ENCODE measurements at places on chromosomes 1 and 21. TPM values are rescaled to one million over a fixed set of nuclear protein-coding genes. Genes with fewer than 3 reads are reported as not detected.

The ESRRG gene
- polyA plus RNA-seq, result 0.08 TPM

DNA sequence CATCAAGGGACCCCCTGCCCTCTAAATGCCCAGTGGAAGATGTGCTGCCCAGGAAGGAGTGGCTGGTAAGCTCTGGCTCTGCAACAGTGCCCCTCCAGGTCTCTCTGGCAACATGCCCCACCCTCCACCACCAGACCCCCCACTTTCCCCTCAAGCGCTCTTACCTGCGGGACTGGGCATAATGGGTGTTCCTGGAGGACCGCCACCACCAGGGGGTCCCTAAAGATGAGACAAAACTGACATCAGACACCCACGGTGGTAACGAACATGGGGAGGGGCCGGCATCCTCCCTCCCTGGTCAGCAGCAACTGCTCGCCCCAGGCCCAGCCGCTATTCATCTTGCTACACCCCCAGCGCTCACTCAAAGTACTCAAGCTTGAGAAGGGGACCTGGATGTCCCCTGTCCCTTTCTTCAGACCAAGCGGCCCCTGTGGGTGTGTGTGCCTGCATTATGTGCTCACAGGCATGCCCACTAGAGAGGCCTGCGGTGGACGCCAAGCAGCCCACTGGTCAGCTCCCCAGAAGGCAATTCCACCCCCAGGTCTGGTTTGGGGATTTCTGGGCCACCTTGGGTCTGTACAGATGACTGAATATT is 40.9 kb downstream of the MRPL37 start:
- peaks cover 4% of the 10 kb centered on the region for H3K36me3 ChIP-seq
- no peak overlapping the region for H3K4me3 ChIP-seq
- no peak overlapping the region for H3K27ac ChIP-seq
- no peak for DNase-seq

GRCh38 chr1:196638466-196638865 is 13.4 kb upstream of the CFH start:
- no peaks in the 10 kb centered on the region for H3K36me3 ChIP-seq
- no peak overlapping the region for H3K4me3 ChIP-seq
- H3K4me1 ChIP-seq, result no peaks in the 10 kb centered on the region
- H3K27ac ChIP-seq, result no peak overlapping the region
- no peak for DNase-seq

DNA sequence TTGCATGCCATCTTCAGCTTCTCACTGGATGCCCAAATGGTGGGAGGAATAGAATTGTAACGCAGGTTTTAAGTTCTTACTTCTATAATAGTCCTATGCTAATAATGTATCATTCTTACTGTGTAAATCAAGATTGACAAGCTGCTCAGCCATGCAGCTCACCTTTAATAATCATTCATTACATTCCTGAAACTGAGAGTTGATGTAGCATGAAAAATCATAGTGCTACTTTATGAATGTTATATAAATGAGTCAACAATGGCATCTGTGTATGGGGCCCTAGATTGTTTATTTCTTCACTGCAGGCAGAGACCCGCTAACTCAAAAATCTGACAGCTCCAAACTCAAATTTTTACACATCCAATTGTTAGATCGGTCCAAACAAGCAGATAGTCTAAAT is 34.4 kb downstream of the FH start:
- no peak overlapping the region for H3K27ac ChIP-seq
- H3K27me3 ChIP-seq, result no peaks in the 10 kb centered on the region
- no peak overlapping the region for H3K4me3 ChIP-seq
- H3K4me1 ChIP-seq, result peaks cover 13% of the 10 kb centered on the region
- no peaks in the 10 kb centered on the region for H3K36me3 ChIP-seq
- DNase-seq, result no peak

DNA sequence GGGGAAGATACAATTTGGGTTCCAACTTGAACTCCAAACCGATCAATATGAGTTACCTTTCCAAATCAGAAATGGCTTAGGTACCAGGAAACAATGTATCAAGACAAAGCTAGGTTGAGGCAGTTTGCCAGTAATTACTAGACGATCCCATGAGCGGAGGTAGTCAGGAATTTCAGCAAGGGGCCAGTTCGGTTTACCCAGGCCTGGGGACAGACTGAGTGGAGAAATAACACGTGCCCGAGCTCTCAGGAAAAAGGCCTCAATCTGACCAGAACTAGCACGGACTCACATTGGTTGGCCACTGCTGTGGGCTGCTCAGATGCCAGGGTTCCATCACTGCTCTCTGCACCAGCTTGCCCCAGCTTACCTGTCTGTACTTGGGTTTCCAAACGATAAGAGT is 15.3 kb downstream of the CLSTN1 start:
- peak overlapping the region; percentile 61 for H3K27ac ChIP-seq
- no peaks in the 10 kb centered on the region for H3K27me3 ChIP-seq

GRCh38 chr1:101257500-101258325 is 20.9 kb downstream of the S1PR1 start:
- no peaks in the 10 kb centered on the region for H3K27me3 ChIP-seq
- H3K36me3 ChIP-seq, result no peaks in the 10 kb centered on the region
- DNase-seq, result no peak
- H3K4me3 ChIP-seq, result no peak overlapping the region

The RAP1GAP gene
- 1.6 TPM for polyA plus RNA-seq

The AIM2 gene
- 0.17 TPM for polyA plus RNA-seq

GRCh38 chr1:184622136-184622823 is 132.4 kb downstream of the EDEM3 start:
- H3K4me1 ChIP-seq, result peaks cover 41% of the 10 kb centered on the region
- no peak overlapping the region for H3K4me3 ChIP-seq
- H3K27ac ChIP-seq, result no peak overlapping the region
- no peaks in the 10 kb centered on the region for H3K27me3 ChIP-seq
- peaks cover 2% of the 10 kb centered on the region for H3K36me3 ChIP-seq

The CFAP74 gene
- not detected for polyA plus RNA-seq

The EFHD2 gene
- polyA plus RNA-seq, result 45.6 TPM

- H3K27me3 ChIP-seq, result peaks cover 24% of the 10 kb centered on the region
- H3K36me3 ChIP-seq, result no peaks in the 10 kb centered on the region
- H3K27ac ChIP-seq, result no peak overlapping the region
- no peak for DNase-seq
Measured at GRCh38 chr21:45892156-45892915, 89.2 kb upstream of the COL6A1 start.

The RBP7 gene
- 1.6 TPM for polyA plus RNA-seq

GRCh38 chr1:228453022-228453560 is 34.1 kb upstream of the RNF187 start:
- H3K36me3 ChIP-seq, result no peaks in the 10 kb centered on the region
- H3K4me3 ChIP-seq, result no peak overlapping the region
- no peaks in the 10 kb centered on the region for H3K27me3 ChIP-seq
- no peak overlapping the region for H3K27ac ChIP-seq
- H3K4me1 ChIP-seq, result peaks cover 6% of the 10 kb centered on the region

GRCh38 chr1:94017155-94017829 is 103.7 kb downstream of the ABCA4 start:
- no peak for DNase-seq
- no peak overlapping the region for H3K27ac ChIP-seq
- H3K4me1 ChIP-seq, result peaks cover 5% of the 10 kb centered on the region
- no peaks in the 10 kb centered on the region for H3K27me3 ChIP-seq
- no peak overlapping the region for H3K4me3 ChIP-seq

The IL12RB2 gene
- polyA plus RNA-seq, result 0.63 TPM

The VCAM1 gene
- polyA plus RNA-seq, result not detected

- H3K27me3 ChIP-seq, result peaks cover 24% of the 10 kb centered on the region
- no peak for DNase-seq
- no peaks in the 10 kb centered on the region for H3K36me3 ChIP-seq
- H3K27ac ChIP-seq, result no peak overlapping the region
Measured at GRCh38 chr1:12124693-12125421, 41.9 kb upstream of the TNFRSF1B start.

- no peak overlapping the region for H3K4me3 ChIP-seq
- H3K36me3 ChIP-seq, result no peaks in the 10 kb centered on the region
- H3K27me3 ChIP-seq, result no peaks in the 10 kb centered on the region
- DNase-seq, result no peak
- H3K4me1 ChIP-seq, result peaks cover 6% of the 10 kb centered on the region
Measured at GRCh38 chr1:203148127-203148526, 20.6 kb downstream of the ADORA1 start.

GRCh38 chr1:32755810-32756159 is 53.2 kb upstream of the SYNC start:
- H3K4me1 ChIP-seq, result peaks cover 56% of the 10 kb centered on the region
- no peaks in the 10 kb centered on the region for H3K27me3 ChIP-seq
- peak overlapping the region; percentile 68 for H3K27ac ChIP-seq
- DNase-seq, result no peak
- H3K4me3 ChIP-seq, result peak overlapping the region; percentile 31

DNA sequence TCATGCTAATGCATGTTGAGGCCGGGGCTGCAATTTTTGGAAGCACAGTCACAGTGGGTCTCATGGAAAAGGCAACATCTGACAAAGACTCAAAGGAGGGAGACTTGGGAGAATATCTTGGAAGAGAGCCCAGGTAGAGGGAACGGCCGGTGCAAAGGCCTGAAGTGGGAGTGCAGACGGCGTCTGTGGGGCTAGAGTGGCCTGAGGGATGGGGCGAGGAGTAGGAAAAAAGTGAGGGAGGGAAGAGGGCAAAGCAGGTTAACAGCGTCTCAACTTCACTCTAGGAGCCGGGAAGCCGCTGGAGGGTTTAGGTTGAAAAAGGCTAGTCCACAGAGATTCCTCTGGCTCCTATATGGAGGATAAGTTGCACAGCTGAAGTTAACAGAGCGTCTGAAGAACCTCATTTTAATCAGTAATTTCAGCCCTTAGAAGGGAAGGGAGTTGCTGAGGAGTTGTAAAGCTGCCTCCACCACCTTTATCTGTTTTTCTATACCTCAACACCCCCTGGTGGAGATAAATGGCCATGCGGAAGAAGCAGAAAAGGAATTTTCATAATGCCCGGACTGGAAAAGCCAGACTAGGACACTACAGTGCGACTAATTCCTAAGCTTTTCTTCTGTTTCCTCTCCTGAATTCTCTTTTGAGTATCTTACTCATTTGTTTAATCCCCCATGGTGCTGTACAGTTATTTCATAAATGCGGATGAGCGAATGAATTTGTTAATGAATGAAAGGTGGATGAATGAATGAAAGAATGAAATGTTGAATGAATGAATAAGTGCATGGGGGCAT is 78.7 kb upstream of the ZNF281 start:
- DNase-seq, result no peak
- peaks cover 19% of the 10 kb centered on the region for H3K4me1 ChIP-seq
- no peak overlapping the region for H3K27ac ChIP-seq
- no peaks in the 10 kb centered on the region for H3K36me3 ChIP-seq
- H3K27me3 ChIP-seq, result no peaks in the 10 kb centered on the region
- no peak overlapping the region for H3K4me3 ChIP-seq

DNA sequence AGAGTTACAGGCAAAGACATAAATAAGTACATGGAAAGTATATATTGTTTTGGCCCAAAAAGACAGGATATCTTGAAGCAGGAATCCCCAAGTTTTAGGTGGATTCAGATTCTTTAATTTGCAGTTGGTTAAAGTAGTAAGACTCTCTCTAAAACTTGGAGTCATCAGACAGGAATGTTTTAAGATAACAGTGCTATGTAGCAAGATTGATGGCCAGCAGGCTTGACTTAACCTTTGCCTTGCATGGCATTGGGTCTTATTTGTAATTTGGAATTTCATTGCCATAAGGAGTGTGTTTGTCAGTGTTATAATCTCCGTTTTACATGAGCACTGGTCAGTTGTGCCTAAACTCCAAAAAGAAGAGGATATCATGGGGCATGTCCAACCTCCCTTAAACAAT is 727.6 kb upstream of the CHRM3 start:
- H3K4me1 ChIP-seq, result no peaks in the 10 kb centered on the region
- no peak overlapping the region for H3K4me3 ChIP-seq
- H3K27ac ChIP-seq, result no peak overlapping the region
- H3K36me3 ChIP-seq, result no peaks in the 10 kb centered on the region
- no peak for DNase-seq

The PDE4DIP gene
- 31.5 TPM for polyA plus RNA-seq

Measured in keratinocyte (primary cell).